ENCODE measurements at places on chromosomes 5 and 9.

DNA sequence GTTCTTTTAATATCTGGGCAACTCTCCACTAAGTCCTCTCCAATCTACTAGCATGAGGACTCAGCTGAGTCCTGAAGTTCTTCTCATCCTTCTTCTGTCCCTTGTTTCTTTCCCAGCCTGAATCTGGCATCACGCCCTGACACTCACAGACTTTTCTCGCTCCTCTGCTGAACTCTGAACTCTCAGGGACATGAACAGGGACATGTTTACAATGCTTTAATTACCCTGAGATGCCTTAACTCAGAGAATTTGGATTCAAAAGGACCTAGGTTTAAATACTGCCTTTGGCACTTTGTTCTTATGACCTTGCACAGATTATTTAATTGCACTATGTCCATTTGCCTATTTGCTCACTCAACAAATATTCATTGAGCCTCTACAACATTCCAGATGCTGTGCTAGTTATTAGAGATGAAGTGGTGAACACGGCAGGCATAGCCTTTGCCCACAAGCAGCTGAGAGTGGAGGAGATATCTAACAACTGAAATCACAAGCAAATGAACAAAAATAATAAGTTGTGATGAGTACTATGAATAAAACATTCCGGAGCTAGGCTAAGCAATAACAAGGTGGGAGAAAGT lies 106.0 kb downstream of the ADRB2 start:
- no peak for DNase-seq

DNA sequence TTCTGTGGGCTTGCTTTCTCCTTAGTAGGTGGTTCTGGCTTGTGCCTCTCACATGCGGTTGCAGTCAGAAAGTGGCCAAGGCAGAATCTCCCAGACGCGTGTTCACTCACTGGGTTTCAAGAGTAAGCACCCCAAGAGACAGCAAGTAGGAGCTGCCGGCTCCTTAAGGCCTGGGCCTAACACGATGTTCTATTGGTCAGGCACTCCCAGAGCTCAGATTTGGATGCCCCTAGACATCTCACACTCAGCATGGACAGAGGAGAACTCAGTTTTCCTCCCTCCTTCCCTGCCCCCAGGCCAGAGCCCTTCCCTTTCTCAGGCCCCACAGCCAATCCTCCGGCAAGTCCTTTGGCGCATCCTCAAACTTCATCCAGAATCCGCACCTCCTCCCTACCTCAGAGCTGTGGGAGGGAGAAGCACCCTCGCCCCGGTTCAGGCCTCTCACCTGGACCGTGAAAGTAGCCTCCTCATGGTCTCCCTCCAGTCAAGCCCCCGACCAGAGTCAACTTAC lies 6.5 kb upstream of the CARD19 start:
- DNase-seq: no peak

DNA sequence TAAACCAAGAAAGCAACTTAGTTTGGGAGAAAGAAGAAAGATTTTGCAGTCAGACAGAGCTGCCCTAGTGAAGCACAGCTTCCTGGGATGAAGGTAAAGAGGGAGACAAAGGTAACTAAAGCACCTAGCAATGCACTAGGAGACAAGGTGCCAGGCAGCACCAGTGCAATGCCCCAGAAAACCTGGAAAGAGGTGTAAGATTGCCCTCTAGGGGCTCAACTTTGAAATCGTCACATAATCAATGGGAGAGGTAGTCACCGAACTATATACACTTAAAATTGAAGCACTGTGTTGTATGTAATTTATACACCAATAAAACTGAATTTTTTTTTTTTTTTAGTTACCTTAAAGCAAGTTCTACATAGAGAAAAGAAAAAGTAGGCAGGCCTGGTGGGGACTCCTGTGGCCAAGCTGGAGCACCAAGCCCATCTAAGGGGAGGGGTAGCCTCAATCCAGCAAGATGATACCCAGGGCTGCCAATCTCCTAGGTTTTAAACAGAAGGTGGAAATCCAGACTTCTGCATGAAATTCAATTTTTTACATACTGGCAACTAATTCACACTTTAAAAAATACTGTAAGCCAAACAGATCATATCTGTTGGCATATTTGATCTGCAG lies 48.2 kb downstream of the CDK5RAP2 start:
- DNase-seq: no peak

DNA sequence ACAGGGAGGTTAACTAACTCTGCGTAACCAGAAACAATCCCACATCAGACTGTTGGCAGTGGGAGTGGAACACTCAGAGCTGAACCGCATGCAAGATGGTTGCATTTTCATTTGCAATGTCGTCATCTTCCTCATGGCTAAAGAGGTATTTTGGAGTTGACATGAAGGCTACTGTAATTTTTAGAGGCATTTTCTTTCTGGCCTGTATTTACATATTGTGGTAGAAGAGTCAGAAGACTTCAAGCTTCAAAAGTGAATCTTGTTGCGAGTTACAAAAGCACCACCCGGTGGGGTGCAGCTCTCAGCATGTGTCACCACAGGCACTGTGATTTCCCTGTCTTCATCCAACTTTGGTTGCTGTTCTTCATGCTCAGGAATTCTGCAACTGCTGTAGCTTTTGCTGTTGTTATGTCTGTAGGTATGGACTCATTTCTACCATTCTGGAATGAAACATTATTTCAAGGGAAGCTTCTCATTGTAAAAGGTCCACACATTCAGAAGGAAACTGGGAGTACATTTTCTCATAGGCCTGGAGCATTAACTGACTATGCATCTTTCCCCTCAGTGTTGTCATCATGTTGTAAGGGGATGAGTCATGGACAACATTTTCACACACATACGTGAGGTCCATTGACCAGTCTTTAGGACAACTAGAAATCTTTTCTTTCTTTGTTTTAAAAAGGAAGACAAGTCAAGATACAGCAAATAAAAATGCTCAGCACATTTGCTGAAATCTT lies 35.4 kb upstream of the GDNF start:
- no peak for DNase-seq

DNA sequence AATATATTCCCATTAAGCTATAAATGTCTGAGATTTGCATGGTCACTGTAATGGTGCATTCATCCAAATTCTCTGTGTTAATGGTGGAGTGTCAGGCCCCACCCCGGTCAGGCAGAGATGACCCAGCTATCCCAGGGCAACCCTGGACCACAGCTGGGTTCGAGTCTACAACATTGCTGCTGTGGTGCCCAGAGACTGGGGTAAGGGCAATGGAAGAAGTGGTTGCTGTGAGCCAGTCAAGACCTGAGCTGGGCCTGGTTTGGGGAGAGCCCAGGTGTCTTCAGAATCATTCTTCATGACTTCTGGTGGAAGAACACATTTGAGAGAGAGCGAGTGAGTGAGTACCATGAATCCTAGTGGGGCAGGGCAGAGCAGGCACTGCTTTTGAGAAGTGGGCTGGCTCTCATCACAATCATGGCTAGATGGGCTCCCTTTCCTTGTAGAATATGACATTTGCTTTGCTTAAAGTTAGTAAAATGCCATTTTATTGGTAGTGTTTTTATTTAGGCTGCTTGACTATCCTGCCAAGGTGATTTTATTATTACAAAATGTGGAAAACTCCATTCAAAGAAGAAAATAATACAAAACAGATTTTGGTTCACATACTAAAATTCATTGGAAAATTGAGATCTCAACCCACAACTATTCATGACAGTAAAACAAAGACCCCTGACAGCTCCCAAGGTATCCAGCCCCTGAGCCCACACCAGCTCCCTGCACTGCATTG lies 125.8 kb upstream of the SLC25A48 start:
- DNase-seq: no peak

DNA sequence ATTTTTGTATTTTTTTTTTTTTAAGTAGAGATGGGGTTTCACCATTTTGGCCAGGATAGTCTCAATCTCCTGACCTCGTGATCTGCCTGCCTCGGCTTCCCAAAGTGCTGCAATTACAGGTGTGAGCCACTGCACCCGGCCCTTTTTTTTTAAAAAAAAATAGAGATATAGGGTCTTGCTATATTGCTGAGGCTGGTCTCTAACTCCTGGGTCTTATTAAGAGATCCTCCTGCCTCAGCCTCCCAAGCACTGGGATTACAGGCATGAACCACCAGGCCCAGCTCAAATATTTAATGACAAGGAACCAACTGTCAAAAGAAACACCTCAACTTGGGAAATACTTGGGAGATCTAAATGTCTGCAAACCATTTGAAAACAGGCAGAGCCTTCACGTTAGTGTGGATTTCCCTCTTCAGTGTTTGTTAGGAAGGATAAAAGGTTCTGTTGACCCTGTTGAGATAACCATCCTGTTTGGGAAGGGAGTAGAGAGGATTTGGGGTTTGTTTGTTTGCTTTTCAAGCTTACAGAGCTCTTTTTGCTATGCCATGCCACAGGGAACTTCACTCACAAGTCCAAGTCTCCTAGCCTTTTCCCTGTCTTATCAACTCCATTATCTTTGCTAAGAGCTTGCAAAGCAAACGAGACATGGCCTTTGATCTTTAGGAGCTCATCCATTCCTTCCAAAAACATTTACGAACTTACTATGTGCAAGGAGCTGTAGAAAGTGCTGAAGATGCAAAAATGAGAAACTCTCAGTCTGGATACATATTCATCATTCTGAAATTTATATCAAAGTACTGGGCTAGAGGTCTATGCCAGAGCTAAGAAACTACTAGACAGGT lies 7.5 kb downstream of the FAXDC2 start:
- no peak for DNase-seq

DNA sequence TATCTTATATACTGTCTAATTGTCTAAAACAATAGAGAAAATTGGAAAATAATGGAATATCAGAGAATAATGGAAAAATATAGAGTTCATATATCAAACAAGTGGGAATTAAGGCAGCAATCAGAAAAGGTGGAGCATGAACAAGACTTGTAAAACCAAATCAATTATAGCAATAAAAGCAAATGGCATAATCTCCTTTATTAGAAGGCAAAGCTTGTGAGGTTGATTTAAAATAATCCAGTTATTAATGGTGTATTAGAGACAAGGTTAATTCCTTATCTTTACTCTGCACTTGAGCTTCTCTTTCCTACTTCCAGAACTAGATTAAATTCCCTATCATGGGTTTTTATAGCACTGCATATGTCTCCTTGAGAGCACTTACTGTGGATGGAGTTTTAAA lies 64.1 kb downstream of the AMBP start:
- no peak for DNase-seq

DNA sequence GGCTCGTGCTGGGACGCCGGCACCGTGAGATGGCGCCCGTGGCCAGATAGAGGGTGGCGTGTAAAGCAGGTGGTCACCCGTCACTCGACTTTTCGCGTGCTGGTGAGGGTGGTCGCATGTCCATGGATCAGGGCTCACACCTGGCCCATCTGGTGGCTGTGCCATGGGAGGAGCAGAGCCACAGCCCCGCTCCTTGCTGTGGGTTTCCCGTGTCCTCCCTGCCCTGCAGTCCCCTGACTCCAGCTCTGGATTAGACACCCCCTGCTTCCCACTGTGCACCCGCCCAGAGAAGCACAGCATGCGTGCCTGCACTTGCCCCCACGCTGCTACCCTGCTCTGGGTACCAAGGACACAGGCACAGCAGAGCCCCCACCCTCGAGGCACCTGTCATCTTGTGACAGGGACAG lies 1.8 kb upstream of the TMEM250 start:
- no peak for DNase-seq

GRCh38 chr5:158354958-158355357 lies 496.0 kb upstream of the CLINT1 start:
- no peak for DNase-seq

DNA sequence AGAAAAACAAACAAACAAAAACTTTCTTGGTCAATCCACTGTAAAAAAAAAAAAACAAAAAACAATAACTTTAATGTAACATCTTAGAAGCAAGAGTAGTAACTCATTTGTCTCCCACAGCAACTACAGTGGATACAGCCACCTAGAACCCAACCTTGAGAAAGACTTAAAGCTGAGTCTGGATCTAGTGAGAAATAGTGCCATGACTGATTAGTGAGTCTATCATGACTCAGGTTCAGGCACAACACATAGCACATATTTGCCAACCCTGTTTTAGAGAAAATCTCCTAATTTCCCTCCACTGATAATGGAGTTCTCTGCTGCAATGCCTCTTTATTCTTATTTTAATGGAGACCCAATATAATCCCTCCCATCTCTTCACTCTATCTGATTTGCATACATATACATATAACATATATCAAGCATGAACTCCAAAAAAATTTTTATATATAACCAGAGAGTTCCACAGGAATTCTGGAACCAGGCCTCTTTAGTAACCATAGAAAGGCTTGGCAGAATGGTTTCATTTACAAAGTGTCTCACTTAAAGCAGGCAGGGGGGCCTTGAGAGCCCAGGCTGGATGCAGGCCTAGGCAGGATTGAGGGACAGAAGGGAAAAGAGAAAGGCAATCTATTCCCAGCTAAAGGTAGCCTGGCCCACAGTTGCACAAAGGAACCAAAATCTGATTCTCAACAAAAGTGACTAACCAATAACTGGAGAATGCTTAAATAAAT lies 11.9 kb upstream of the NR4A3 start:
- DNase-seq: no peak

DNA sequence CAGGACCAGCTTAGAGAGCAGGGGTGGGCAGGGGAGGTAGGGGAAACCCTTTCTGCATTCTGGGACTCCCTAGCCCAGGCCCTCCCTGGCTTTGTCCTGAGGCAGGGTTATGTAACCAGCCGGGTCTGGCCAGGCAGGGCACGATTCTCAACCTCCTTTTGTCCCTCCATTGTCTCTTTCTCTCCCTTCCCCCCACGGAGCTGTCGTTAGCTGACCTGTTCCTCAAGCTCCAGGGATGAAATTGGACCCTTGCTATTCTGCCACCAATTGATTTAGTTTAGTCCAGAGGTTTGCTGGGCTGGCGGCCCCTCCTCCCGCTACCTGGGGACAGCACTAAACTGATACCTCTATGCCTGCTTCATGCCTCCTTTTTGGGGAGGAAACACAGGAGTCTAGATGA lies 9.4 kb upstream of the NDST1 start:
- no peak for DNase-seq

DNA sequence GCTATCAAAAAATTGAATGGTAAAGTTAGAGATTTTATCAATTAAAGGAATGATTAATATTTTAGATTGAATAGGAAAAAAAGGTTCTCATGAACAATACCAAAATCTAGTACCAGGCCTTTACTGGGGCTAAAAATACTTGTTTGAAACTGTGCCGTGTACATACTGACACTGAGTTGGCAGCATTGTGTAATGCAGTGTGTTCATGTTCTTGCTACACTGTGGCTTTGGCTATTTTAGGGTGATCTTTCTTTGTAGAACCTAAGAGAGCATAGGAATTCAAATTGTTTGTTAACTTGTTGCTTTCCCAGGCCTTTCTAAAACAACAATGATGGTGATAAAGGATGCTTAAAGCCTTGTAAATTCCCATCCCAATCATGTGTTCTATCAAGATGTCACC lies 80.9 kb downstream of the KIF4B start:
- no peak for DNase-seq

All from stimulated activated CD8-positive, alpha-beta memory T cell treated with anti-CD3 and anti-CD28 coated beads, Interleukin-7, amount 100 ng/mL, for 1 hour (primary cell).